Stimulated activated CD8-positive, alpha-beta memory T cell treated with anti-CD3 and anti-CD28 coated beads, Interleukin-4, amount 100 ng/mL, for 1 hour (primary cell): ENCODE measurements at places on chromosomes 4 and X.

- DNase-seq: no peak
Measured at GRCh38 chrX:153848325-153848724, 18.0 kb upstream of the PDZD4 start.

DNA sequence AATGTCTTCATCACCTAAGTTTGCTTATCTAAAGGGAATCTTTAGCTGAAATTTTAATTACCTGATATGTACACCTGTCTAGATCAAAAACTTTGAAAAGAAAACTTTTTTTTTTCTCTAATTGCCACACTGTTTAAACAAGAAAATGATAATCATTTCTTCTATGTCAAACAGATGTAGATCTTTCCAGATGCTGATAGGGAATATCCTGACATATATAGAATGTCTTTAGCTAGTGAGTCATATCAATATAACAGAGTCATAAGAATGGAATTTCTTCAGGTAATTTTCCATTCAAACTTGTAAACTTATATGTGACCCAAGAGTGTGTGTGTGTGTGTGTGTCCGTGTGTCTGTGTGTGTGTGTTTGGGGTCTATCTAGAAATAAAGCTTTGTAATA lies 271.9 kb downstream of the GPM6A start:
- no peak for DNase-seq

DNA sequence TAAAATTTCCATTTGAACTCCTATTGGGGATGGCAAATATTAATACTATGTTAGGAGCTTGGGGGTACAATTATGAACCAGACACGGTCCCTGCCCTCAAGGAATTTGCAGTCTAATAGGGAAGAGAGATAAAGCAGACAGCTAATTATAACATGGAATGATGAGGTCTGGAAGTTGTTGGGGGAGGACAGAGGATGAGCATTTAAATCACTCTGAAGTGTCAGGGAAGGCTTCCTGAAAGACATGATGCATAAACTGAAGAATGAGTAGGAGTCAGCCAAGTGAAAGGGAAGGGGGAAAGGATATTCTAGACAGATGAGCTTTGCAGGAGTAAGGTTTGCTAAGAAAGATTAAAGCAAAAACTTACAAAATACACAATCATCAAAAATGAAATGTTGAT lies 15.9 kb downstream of the PLAC1 start:
- no peak for DNase-seq

GRCh38 chr4:79390890-79391289 lies 17.1 kb downstream of the GK2 start:
- no peak for DNase-seq

DNA sequence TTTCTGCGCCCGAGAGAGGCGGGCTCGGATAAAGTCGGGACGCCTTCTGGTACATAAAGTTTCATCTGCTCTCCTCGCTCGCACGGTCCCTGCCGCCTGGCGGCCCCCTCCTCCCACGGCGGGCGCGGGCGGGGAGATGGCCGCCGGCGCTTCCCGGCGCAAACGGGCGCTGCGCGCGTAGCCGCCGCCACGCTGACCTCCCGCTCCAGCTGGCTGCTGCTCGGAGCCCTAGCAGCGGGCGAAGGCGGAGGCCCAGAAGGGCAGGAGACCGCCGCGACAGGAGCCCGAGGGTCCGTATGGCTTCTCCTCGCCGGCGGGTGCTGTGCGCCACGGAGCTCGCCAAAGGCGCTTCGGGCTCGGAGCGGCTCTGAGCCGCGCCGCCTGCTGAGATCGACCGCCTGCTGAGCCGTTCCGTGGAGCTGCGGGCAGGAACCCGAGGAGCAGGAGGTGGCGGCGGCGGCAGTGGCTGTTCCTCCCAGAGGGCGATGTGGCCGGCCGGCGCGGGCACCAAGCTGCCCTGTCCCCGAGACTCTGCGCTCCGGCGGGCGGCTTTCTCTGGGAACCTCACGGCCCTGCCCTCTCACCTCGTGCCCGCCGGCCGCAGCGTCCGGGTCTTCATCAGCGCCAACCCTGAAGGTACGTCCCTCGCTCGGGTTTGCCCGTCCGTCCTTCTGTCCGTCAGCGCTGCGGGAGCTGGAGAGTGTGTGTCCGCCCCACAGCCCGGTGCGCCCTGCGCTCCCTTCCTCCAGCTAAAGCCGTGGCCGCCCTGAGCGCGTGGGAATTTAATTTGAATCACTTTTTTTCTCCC lies at the start of gene NWD2:
NWD2 (plus strand) TSS at position 161 of the 808 bp plus-strand sequence; CDS start at position 486, 325 bp downstream.
- no peak for DNase-seq

GRCh38 chr4:126686491-126686890 lies 946.3 kb upstream of the INTU start:
- DNase-seq: no peak

GRCh38 chrX:138859421-138859820 lies 147.9 kb upstream of the FGF13 start:
- DNase-seq: no peak

DNA sequence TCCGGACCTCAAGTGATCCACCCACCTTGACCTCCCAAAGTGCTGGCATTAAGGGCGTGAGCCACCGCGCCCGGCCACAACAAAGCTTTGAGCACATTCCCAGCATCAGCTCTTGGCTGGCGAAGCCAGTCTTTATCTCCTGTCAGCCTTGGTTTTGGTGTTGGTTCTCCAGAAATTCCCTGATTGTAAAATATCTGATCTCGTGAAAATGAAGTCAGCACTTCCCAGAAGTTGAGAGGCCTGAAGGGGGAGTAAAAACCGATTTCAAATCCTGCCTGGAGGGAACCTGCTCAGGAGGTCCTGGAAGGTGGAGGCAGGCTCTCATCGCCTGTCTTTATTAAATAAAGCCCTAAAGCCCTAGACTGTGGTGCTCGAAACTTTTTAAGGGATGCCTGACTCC lies 33.6 kb downstream of the PTTG2 start:
- DNase-seq: no peak

DNA sequence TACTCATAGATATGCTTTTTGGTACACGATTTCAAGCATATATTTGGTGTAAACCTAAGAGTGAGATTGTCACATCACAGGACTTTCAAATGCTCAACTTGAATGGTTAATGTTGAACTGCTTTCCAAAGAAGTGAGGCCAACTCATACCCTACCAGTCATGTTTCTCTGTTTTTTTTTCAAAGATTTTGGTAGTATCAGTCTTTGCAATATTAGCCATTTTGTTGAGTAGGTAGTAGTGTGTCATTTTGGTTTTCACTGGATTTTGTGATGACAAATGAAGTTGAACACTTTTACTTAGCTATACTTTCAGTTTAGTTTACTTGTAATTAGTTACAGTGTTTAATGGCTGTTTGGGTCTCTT lies 12.5 kb upstream of the HS3ST1 start:
- DNase-seq: no peak

- no peak for DNase-seq
Measured at GRCh38 chr4:26084414-26084813, 170.4 kb downstream of the SMIM20 start.

- DNase-seq: no peak
Measured at GRCh38 chr4:127149086-127149485, 483.7 kb upstream of the INTU start.

DNA sequence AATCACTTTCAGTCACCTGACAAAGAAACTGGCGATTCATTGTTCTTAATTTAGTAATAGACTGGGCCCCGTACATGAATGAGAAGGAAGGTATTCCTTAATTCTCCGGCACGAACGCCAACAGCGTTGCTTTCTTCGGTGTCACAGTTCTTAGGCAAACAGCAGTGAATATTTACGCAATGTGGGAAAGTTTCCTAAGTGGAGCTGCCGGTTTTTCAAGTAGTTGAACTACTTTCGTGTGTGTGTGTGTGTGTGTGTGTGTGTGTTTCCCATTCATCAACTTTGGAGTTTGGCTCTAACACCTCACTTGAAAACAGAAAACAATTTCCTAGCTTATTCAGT lies 651 bp downstream of the NXT2 start:
- DNase-seq: no peak

- no peak for DNase-seq
Measured at GRCh38 chr4:101458914-101459313, 111.6 kb upstream of the PPP3CA start.

DNA sequence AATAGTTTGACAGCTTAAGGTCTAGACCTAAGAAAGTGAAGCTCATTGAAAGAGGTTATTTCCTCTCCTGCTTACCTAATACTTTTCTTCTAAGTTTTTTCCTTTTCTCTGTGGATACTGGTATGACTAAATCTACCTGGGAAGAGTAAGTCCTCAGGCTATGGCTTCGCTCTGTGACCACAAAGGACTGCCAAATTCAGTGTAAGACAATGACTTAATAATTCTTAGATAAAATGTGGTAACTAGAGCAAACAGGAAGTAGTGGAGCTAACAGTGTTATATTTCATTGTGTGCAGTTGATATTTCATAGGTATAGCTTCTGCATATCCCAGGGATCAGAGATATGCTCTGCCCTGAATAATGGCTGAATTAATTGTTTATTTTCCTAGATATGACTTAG lies 418.9 kb downstream of the CCSER1 start:
- no peak for DNase-seq

GRCh38 chr4:34636623-34637022 lies 1607.7 kb downstream of the ARAP2 start:
- DNase-seq: no peak

DNA sequence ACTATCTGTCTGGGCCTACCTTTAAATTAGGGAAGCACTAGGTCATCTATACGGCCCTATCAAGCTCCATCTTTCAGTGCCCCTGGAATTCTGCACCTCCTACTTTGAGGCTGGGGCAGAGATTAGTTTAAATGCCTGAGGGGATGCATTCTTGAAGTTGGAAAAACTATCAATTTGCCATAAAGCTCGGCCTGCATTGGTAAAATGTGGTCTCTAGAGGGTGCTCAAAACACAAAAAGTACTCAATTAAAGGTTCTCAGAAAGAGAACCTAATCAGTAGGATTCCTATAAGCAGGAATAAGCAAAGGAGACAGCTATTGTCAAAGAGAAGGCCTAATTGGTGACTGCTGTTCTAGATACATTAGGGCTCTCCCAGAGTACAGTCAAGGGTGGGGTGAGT lies 111.7 kb downstream of the AMER1 start:
- no peak for DNase-seq

- DNase-seq: no peak
Measured at GRCh38 chr4:137946453-137947174, 295.5 kb downstream of the SLC7A11 start.

- DNase-seq: no peak
Measured at GRCh38 chr4:114527637-114528036, 71.0 kb upstream of the UGT8 start.

DNA sequence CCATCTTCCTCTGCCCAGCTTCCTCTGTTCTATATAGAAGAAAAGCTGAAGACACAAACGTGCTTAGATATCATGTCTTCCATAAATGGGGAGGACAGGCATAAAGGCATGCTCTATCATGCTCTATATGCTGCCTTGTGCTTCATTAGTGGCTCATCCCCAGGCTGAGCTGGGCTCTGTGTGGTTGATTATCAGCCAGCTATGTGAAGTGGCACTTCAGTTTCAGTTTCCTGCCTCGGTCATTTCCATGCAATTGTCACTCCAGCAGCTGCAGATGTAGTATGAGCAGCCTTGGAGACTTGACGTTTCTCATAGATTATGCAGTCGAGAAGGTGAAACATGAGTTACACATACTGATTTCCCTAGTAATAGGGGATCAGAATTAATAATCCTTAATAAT lies 106.2 kb downstream of the SYTL5 start:
- DNase-seq: no peak

DNA sequence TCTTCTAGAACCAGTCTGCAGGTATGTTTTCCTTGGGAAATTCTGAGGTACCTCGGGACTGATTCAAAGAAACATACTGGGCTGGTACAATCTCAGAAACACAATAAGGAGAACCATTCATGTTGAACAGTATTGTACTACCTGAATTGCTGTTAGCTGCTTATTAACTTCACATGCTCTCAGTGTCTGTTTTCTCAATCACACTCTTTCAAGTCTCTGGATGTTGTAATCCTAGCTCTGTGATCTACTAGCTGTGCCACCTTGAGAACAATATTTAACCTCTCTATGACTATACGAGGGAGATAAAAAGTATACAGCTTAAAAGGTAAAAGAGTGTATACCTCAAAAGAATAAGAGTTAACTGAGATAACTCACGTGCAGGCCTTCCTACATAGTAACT lies 10.3 kb downstream of the CCDC158 start:
- DNase-seq: no peak

GRCh38 chrX:11420851-11421250 lies 127.6 kb downstream of the AMELX start:
- DNase-seq: no peak

GRCh38 chr4:137993232-137993631 lies 248.9 kb downstream of the SLC7A11 start:
- DNase-seq: no peak

GRCh38 chrX:153578200-153578835 lies 20.6 kb downstream of the CCNQ start:
- no peak for DNase-seq

GRCh38 chrX:132836471-132836870 lies 122.0 kb downstream of the HS6ST2 start:
- DNase-seq: no peak

- DNase-seq: no peak
Measured at GRCh38 chrX:80223982-80224579, 196.2 kb upstream of the TENT5D start.

- DNase-seq: no peak
Measured at GRCh38 chr4:1598206-1599025, 85.7 kb downstream of the FAM53A start.

DNA sequence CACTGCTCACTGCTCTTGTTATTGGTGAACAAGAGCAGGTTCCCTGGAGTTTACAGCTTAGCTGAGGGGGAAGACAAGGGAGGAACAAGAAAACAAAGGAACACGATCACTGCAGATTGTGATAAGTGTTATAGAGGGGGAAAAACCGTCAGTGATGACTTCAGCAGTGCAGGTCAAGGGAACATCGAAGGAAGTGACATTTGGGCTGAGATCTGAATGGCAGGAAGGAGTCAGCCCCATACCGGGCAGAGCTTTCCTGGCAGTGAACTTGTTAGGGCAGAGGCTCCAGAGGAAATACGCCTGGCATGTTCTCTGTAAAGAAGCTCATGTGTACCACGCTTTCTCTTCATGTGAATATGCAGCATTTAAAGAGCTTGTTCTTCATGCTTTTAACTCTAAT lies 78.1 kb downstream of the LDB2 start:
- DNase-seq: no peak

- DNase-seq: no peak
Measured at GRCh38 chr4:55378617-55379467, 16.9 kb upstream of the TMEM165 start.

GRCh38 chrX:41868392-41868977 lies 54.9 kb downstream of the CASK start:
- DNase-seq: no peak

DNA sequence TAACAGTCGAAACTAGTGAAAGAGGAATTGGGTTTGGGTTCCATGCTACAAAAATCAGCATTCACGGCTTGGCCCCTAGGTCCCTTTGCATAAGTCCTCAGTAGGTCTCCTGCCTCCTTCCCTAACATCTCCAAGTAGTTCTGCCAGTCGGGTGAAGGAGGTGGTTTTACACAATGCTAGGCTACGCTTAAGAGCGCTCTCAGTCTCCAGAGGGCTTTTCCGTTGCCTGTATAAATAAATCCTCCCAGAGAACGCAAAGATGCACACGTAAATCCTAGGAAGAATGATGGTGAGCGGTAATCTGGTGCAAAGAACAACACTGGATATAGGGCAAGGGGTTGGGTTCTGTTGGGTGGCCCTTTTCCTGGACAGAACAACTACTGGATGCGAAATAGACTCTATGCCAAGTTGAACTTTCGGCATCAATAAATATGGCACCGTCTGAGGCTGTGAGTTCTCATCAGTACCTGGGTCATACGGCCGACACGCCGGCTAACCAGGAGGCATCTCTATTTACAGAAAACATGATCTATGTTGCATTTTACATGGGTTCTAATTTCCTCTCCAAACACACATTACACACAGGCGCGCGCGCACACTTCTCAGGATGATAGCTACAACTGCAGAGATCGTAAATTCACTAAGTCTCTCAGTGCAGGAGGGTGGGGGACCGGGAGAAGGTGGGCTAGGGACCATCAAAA lies 1.3 kb downstream of the CAMK2D start:
- DNase-seq: no peak
